Hair follicular keratinocyte (primary cell): ENCODE measurements at places on chromosomes 7 and 10. TPM values are rescaled to one million over a fixed set of nuclear protein-coding genes. Genes with fewer than 3 reads are reported as not detected.

The LRRN3 gene
- total RNA-seq = 0.16 TPM in 1 of 2 replicates, not detected in the other

The TMEM168 gene
- total RNA-seq = 10.1 and 11.9 TPM in 2 replicates

The CRTAC1 gene
- not detected in 2 replicates for total RNA-seq

The CYP26C1 gene
- not detected in 2 replicates for total RNA-seq

The NKX1-2 gene
- total RNA-seq = 1.7 and 2.6 TPM in 2 replicates

The GRM3 gene
- total RNA-seq = not detected in 2 replicates

The CFAP46 gene
- 2.4 and 2.5 TPM in 2 replicates for total RNA-seq

The GRK5 gene
- total RNA-seq = 5.7 and 7.4 TPM in 2 replicates

The KLHDC10 gene
- 10.6 and 13.2 TPM in 2 replicates for total RNA-seq

The CFAP58 gene
- total RNA-seq = 0.55 and 1.1 TPM in 2 replicates

The ST7 gene
- 12.3 and 14.8 TPM in 2 replicates for total RNA-seq

The ATAD1 gene
- total RNA-seq = 27.8 and 33.7 TPM in 2 replicates

The FAM185A gene
- total RNA-seq = 7.1 and 8.2 TPM in 2 replicates

The MYPN gene
- total RNA-seq = 0.08 TPM in 1 of 2 replicates, not detected in the other

The HIPK2 gene
- total RNA-seq = 6.3 and 12.0 TPM in 2 replicates

The SFTPA1 gene
- total RNA-seq = not detected in 2 replicates

The CCDC172 gene
- total RNA-seq = not detected in 2 replicates

The CRYGN gene
- total RNA-seq = not detected in 2 replicates

The FANK1 gene
- 2.1 and 3.3 TPM in 2 replicates for total RNA-seq

The NPVF gene
- total RNA-seq = not detected in 2 replicates

The VSIR gene
- total RNA-seq = 10.1 and 20.5 TPM in 2 replicates

The MOGAT3 gene
- total RNA-seq = not detected in 2 replicates

The CRPPA gene
- 0.19 and 0.31 TPM in 2 replicates for total RNA-seq

The BICC1 gene
- 9.8 and 10.4 TPM in 2 replicates for total RNA-seq

The ZNF277 gene
- total RNA-seq = 21.1 and 38.6 TPM in 2 replicates

The CYP2W1 gene
- not detected in 2 replicates for total RNA-seq

The MACC1 gene
- 0.86 and 1.4 TPM in 2 replicates for total RNA-seq
